ENCODE measurements at places on chromosomes 7 and 10.

DNA sequence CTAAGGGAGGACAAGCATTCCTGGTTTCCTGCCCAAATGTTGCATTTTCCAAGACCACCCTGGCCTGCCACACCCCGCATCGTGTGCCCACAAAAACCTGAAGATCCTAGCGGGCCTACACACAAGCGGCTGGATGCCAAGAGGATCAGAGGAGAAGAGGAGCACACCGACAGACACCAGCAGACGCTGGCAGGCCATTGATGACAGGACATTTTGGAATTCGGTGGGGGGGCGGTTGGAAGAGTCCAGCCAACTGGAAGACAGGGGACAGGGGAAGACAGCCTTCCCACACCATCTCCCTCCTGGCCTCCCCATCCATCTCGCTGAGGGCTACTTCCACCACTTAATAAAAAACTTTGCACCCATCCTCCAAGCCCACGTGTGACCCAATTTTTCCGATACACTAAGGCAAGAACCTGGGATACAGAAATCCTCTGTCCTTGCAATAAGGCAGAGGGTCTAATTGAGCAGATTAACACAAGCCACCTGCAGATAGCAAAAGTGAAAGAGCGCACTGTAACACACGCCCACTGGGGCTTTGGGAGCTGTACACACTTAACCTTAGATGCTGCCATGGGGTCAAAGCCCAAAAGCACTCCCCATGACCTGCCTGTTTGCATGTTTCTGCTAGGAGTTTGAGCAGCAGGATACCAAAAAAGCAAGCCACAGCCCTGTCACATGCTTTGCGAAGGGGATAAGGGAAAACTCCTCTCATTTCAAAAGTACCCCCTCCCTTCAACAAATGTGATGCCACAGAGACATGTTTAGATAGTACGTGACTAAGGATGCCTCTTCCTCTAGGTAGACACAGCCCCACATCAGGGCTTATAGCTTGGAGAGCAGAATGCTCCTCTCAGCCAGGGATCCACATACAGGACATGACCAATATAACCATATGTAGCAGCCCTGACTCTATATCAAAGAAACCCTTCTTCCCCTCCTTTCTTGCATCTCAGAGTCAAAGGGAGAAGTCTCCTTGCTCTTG, 13.4 kb upstream of the SMNDC1 start:
- DNase-seq: no peak

DNA sequence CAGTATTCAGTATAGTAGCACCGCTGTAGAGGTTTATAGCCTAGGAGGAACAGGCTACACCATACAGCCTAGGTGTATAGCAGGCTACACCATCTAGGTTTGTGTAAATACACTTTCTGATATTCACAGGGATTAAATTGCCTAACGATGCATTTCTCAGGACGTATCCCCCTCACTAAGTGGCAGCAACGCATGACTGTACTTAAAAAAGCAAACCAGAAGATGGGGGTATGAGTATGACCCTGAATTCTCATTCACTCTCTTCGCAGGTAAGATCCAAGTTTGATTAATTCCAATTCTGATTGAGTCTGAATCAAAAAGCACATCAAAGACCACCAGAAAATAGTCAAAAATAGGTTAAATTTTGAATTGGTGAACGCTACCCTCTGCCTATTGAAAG, 972 bp downstream of the ORC5 start:
- DNase-seq: no peak

DNA sequence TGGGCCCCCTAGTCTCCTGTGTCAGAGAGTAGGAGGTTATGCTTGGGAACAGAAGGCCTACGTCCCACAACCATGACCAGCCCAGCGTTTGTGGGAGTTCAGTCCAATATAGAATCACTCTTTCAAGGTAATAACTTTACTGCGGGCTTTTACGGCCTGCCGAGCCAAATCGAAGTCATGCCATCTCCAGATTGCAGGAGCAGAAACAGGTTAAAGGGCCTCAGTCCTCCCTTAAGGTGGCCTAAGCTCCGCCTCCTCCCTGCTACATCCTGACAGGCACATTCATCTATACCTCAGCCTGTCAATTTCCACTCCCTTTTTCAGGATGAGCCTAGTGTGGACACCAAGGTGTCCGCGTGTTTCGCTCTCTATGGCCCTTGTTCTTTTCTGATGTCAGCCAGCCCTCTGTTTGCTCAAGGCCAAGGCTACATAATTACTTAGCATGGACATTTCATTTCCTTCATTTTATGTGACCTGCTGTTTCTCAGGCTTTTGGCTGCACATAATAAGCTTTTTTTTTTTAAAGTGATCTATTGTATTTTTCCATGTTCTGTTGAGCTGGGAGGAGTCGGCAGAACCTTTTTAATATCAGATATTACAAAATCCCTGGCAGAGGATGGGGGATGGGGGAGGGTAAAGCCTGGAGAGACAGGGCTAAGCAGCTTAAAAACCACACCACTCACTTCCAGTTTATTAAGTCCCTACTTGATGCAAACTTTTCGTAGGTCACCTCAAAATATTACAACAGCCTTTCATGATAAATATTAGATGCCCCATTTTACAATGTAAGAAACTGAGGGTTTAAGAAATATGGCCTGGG, 84.6 kb downstream of the CACNB2 start:
- no peak for DNase-seq

- no peak for DNase-seq
These were observed 431.6 kb upstream of the GALNT17 start for GRCh38 chr7:70700055-70700940.

GRCh38 chr10:112842832-112843360, 107.2 kb upstream of the TCF7L2 start:
- DNase-seq: no peak

GRCh38 chr10:68992636-68993440, 4.2 kb downstream of the KIFBP start:
- DNase-seq: no peak
